Activated CD4-positive, alpha-beta T cell treated with anti-CD3 and anti-CD28 coated beads for 48 hours (primary cell): ENCODE measurements at places on chromosomes 12 and 14.

DNA sequence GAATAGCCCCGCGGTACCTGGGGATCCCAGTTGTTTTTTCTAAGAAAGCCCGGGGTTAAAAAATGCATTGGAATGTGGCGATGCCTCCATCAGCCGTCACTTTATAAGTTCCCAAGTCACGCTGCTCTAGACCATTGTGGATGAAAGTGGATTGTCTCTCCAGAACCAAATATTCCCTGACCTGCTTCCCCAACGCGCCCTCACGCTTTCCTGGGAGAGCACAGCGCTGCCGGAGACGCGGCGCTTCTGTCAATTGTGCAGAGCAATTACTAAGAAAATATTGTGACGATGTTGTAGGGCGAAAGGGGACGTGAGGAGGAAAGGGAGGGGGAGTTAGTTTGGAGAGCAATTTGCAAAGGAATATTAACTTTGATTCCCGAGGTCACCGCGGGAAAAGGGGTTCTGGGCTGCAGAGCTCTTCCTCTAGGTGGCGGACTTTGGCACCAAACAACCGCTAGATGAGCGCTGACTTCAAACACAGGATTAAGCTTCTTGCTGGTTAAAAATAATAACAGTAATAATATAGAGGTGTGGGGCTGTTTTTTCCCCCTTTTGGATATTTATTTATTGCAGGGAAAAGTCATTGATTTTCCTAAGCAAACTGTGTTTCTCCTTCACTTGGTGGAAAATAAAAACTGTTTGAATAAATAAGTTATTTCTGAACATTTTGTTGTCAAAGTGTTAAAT, 9.6 kb upstream of the FOXG1 start:
- DNase-seq = no peak

DNA sequence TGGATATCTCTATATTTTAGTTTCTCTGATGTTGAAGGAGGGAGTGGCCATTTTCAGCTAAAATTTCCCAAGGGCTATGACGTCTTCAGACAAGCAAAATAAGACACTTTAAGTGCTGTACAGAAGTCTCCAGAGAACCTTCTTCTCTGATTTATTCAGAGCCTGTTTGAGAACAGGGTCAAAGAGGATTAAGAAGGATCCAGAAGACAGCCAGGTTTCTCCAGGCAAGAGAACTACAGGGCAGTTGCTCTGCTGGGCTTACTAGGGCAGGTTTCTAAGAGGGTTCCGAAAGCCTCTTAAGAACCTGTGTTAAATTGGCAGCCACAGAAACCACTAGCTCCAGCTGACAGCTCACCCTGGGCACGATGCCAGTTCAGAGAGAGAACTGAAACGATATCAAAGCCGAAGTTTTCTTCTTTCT, 1.2 kb downstream of the MGP start:
- peak; percentile 82 for DNase-seq

DNA sequence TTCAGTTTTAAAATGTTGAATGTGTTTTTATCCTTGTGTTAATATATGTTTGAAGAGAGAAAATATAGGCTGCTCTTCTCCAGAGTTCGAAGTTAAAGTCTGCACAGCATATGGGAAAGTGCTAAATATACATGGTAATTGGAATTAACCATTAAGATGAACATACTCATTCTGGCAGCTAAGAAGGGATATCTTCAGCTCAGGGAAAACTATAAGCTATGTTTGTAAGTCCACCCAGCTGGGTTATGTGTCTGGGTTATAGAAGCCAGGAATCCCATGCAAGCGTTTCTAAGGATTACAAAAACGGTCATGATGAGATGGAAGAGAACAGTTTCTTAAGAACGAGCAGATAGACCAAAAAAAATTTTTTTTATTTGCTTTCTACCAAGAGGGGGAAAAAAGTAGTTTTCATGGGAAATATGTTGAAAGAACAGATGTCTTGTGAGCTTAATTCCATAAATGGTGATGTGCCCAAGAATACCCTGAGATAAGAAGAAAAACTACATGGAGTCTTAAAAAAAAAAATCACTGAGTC, 198.9 kb downstream of the FBXL14 start:
- no peak for DNase-seq

DNA sequence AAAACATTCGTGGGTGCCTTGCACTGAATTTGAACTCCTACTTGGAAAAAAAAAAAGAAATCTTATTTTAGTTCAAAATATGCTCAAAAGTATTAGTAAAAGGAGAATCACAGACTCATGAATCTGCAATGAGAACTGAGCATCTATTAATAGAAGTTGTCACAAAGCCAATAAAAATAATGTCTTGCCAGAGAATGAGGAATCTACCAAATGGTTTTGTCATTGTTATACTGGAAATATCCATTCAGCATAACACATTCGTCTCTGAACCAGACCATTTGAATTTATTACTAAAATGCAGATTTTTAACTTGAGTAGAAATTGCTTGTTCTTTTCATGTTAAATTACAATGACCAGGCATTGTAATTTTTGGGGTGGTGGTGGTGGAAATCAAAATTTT, 11.6 kb upstream of the PTPRB start:
- DNase-seq = no peak
